ENCODE measurements at places on chromosomes 12 and 14. TPM values are rescaled to one million over a fixed set of nuclear protein-coding genes. Genes with fewer than 3 reads are reported as not detected.

Gene LMNTD1
- not detected for total RNA-seq

Gene FGD6
- total RNA-seq: 12.6 TPM

- H3K4me3 ChIP-seq: no peak overlapping the region
- no peak for DNase-seq
- no peaks in the 10 kb centered on the region for H3K36me3 ChIP-seq
- H3K4me1 ChIP-seq: peaks cover 11% of the 10 kb centered on the region
- no peak overlapping the region for H3K27ac ChIP-seq
Observed at GRCh38 chr14:98704441-98704840, 567.6 kb downstream of the BCL11B start.

DNA sequence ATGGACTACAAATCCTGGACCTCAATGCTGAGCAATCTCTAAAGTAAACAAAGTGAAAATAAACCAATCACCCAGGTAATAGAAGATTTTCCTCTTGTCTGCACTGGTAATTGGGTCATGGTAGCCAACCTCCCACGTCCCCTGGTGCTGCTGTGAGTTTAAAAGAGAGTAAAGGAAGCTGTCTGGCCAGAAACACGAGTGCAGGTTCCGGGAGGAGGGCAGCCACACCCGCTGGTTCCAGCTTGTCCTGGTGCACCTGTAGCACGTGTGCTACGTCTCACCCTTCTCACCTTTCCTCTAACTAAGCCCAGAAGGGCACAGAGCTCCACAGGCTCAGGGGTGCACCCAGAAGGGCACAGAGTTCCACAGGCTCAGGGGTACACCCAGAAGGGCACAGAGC lies 5.4 kb downstream of the CRACR2A start:
- peaks cover 42% of the 10 kb centered on the region for H3K36me3 ChIP-seq
- no peak for DNase-seq
- no peaks in the 10 kb centered on the region for H3K4me1 ChIP-seq
- no peak overlapping the region for H3K27ac ChIP-seq
- no peak overlapping the region for H3K4me3 ChIP-seq

- H3K27me3 ChIP-seq: no peaks in the 10 kb centered on the region
- H3K4me3 ChIP-seq: no peak overlapping the region
- H3K27ac ChIP-seq: no peak overlapping the region
- no peak for DNase-seq
- no peaks in the 10 kb centered on the region for H3K4me1 ChIP-seq
Observed at GRCh38 chr14:70059545-70059944, 129.2 kb downstream of the SLC8A3 start.

All from spleen (tissue), 13 donors.